ENCODE measurements at places on chromosomes 12 and 14.

DNA sequence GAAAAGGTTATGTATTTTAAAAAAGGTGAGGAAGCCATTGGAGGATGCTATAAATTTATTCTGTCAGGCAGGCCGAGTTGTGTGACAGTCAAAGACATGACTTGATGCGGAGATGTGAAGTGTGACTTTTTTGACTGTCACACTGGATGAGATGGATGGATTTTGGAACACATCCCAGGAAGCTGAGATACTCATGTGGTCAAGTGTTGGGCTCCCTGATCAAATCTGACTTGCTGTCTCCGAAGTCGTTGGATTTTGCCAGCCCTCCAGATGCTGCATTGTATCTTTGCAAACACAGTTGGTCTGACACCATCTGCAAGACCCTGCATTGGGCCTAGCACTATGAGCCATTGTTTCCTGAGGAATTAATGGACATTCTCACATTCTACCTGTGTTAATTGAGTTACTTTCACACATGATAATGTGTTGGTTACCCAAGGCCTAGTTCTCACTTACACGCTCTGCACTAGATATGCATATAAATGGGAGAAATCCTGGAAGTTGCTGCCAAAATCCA lies 204.0 kb upstream of the PRKD1 start:
- DNase-seq, result no peak

GRCh38 chr14:25252793-25253192 lies 202.8 kb upstream of the STXBP6 start:
- no peak for DNase-seq

- no peak for DNase-seq
These were observed 46.4 kb upstream of the SYT10 start for GRCh38 chr12:33486058-33486457.

GRCh38 chr12:59651229-59651920 lies 55.5 kb downstream of the SLC16A7 start:
- no peak for DNase-seq

GRCh38 chr12:54463034-54463433 lies 10.4 kb downstream of the GTSF1 start:
- DNase-seq, result no peak

GRCh38 chr14:95313190-95313589 lies 6.5 kb downstream of the CLMN start:
- DNase-seq, result no peak

DNA sequence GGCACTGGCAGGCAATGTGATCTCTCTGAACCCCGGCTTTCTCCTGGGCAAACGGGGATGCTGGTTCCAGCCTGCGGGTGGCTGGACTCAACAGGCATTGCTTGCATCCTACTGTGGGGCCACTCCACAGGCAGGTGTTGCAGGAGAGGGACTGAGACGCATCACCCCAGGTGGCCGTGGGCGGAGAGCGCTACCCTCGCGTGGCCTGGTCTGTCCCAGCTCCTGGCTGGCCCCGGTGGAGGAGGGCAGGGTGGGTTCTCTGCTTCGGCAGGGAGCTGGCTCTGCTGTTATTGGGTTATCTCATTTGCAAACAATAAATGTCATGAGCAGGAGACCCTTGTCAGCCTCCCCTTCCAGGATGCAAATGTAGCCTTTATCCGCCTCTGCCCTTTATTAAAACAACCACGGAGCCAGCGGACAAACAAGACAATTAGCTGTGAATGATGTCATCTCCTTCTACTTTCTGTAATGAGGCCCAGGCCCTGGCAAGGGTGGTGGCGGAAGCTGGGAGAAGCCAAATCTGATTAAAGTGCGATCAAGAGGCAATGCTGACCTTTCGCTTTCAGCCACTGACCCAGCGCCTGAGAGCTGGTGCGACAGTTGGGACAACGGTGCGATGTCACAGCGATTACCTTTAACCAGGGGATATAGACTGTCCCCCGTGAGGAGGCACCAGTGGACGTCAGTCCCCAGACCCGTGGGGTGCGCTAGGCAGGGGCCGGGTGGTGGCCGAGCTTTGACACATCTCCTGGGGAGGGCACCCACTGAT lies 161.8 kb downstream of the KIF26A start:
- no peak for DNase-seq
